Stimulated activated naive CD8-positive, alpha-beta T cell treated with anti-CD3 and anti-CD28 coated beads, Interleukin-15, Interleukin-2, amounts not matched to agents 100 U/mL and 50 U/mL, for 24 hours (primary cell): ENCODE measurements at places on chromosomes 2 and 18.

DNA sequence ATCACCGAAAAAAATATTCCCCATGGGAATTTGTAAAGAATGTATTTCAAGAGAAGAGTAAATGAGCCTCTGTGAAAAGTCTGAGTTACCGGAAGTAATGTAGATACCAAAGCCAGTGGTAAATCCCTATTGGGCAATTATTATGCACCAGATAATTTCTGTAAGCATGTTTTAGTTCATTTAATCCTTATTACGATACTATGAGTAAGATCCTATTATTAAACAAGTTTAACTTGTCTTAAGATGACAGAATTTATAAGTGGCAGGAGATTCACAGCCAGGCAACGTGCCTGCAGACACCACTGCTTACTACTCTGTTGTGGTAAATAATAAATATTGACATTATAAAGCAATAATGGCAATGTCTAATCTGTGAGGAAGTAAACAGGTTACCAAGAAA is 280.8 kb upstream of the RGPD4 start:
- DNase-seq, result no peak

- DNase-seq, result no peak
Observed at GRCh38 chr2:199335502-199335901, 122.2 kb downstream of the SATB2 start.

GRCh38 chr2:107418708-107419107 is 408.0 kb upstream of the RGPD4 start:
- no peak for DNase-seq

DNA sequence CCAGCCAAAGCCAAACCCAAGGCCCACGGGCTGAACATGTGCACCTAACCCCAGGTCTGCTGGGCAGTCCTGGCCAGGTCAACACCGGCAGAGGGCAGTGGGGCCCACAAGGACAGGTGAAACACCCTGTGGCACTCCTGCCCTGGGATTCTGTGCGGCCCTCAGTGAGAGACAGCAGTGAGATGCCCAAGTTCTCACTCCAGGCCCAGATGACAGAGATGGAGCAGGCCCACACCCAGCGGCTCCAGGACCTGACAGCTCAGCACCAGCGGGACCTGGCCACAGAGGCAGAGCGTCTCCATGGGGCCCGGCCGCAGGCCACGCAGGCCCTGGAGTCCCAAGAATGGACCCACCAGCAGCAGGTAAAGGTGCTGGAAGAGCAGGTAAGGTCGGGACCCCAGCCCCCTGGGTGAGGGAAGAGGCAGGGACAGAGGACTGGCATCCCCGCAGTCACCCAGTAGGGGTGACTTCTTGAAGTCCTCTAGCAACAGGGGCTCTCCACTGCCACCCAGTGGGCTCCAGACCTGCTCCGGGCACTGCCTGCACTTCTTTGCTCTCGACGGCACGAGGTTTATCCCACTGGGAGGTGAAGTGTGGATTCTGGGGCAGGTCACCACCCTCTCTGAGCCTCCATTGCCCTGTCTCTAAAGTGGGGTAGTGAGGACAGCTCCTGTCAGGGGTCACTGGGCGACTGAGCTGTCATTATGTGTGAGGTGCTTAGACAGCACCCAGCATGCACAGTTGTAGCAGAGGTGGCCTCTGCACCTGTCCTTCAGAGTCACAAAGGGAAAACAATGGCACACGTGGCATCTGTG is 8.8 kb upstream of the SNED1 start:
- DNase-seq, result no peak

- DNase-seq, result no peak
Observed at GRCh38 chr18:75200071-75200470, 8.9 kb downstream of the PTGR3 start.

DNA sequence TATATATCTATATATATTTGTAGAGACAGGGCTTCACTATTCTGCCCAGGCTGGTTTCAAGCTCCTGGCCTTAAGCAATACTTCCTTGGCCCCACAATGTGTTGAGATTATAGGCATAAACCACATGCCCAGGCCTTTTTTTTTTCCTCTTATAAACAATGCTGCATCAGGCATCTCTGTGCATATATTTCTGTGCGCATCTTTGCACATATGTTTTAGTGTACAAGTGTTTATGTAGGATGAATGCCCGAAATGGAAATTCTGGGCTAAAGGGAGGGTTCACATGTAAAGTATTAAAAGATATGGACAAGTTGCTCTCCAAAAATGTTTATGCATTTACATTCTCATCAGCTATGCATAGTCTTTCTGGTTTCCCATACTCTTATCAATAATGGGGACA is 183.2 kb upstream of the SPRED2 start:
- DNase-seq, result no peak

DNA sequence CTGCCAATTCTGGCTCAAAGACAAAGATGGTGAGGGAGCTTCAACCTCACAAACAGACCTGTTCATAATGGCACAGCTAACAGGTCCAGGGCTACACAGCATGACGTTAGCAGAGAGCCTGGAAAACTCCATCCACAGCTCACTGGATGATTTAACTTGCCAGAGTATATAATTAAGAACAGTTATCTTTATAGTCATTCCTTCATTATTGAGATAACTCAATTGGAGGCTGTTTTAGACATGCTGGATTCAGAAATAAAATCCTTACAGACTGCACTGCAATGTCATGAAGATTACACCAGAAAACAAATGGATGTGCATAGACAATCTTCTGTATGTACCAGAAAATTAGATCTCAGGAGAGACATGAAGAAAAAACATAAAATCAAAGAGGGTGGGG is 55.1 kb upstream of the LYPD1 start:
- DNase-seq, result no peak
